DMS 273 treated with DMSO at 0.1 percent for 48 hours (cell line): ENCODE measurements at places on chromosomes 5 and 9.

GRCh38 chr9:95870352-95870751, 5.1 kb upstream of the ERCC6L2 start:
- no peak for DNase-seq

GRCh38 chr9:133572821-133573361, 36.3 kb downstream of the FAM163B start:
- DNase-seq = peak; percentile 54

DNA sequence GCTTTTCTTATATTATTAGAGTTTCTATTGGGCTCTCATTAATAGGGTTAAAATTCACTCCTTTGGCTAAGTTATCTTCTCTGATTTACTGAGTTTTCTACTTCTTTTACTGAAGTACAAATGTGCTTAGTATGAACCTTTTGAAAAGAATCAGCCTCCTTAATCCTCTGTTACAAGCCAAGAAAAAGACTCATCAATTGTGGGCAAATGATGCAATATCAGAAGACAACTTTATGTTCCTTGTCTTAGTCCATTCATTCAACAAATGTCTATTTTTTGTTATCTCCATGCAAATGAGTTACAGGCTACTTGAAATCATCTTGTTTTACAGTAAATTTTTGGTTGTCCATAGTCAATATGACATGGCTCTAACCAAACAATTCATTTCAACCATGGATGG, 40.3 kb downstream of the SNCAIP start:
- no peak for DNase-seq

GRCh38 chr5:79845448-79846197, 145.4 kb downstream of the MTX3 start:
- no peak for DNase-seq

- DNase-seq = no peak
Measured at GRCh38 chr9:23538461-23539003, 287.5 kb downstream of the ELAVL2 start.

GRCh38 chr9:137679249-137679648, 60.4 kb downstream of the EHMT1 start:
- no peak for DNase-seq

DNA sequence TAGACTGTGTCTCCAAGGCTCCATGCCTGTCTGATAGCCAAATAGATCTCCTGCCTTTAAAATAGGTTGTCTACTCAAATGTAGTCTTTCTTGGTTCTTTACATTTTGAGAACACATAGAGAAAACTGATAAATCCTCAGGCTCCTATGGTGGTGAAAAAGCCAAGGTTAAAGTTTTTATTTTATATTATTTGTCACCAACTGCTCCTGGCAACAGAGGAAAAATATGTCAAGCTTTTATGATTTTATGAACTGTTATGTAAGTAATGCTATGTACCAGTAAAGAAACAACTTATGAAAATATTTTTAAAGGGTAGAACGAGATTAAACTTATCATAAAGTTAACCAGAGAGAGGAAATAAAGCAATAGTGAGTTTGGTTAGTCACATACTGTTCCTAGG, 222.8 kb downstream of the NR2F1-AS1 start:
- no peak for DNase-seq

DNA sequence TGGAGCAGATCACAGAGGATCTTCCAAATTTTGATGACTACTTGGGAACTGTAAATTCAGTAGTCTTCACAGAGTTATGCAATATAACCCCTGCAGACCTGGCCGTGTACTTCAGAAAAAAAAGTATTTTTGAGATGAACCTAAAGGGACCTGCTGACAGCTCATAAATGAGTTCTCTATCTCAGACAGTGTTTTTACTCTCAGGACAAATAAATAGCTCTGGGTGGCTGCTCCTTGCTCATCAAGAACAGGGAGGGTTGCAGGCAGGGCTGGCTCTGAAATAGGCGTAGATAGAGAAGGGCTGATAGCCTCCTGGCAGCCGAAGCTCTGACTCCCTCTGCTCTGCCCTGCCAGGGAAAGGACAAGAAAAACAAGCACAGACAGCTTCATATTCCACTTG, 64.8 kb downstream of the PLAC8L1 start:
- DNase-seq = no peak

DNA sequence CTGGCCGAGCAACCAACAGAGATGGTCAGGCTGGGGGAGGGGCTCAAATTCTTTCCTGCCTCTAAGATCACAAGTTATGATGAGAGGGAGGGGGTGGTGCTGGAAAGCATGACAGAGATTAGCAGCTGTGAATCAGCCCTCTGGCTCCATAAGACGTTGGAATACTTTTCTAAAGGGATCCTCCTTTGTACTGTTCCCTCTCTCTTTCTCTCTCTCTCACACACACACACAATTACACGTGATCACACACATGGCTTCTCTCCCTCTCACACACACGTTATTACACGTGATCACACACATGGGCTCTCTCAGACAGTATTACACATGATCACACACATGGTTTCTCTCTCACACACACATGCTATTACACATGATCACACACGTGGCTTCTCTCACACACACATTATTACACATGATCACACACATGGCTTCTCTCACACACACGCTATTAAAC, at the start of gene SLC45A2:
TSS of gene SLC45A2 (minus strand) at position 23 of the 454 bp plus-strand sequence. CDS start 110 bp downstream, outside the sequence.
- no peak for DNase-seq

DNA sequence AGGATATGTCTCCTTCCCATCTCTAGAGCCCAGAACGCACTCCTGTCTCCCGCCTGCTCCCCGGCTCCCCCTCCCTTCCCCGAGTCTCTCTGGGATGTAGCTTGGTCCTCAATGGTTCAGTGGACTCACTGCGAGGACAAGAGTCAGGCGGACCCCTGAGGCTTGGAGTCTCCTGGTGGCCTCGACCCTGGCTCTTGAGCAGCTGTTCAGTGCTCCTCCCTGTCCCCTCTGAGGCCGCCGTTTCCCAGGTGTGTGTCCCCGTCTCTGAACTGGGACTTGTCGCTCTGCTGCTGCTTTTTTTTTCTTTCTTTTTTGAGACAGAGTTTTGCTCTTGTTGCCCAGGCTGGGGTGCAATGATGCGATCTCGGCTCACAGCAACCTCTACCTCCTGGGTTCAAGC, 44.8 kb upstream of the IER5L start:
- DNase-seq = no peak
